ENCODE measurements at places on chromosomes 16 and 17.

DNA sequence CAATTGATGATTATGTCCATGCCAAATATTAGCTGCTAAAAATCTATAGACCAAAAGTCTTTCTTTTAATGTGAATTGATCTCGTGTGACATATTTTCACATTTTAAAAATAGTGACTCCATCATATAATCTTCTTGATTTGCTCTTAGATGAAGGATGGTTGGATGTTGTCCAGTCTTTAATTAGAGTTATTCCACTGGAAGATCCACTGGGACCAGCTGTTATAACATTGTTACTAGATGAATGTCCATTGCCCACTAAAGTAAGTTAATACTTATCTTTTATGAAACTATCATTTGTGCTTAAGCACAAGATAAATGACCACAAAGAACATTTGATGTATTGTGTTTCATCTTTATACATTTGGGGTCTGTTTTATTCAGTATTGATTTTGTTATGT lies 22.8 kb downstream of the RSPRY1 start:
- H3K36me3 ChIP-seq: peaks cover 34% of the 10 kb centered on the region
- no peaks in the 10 kb centered on the region for H3K27me3 ChIP-seq
- no peak overlapping the region for H3K27ac ChIP-seq
- peaks cover 3% of the 10 kb centered on the region for H3K4me1 ChIP-seq
- H3K4me3 ChIP-seq: no peak overlapping the region

- H3K27me3 ChIP-seq: no peaks in the 10 kb centered on the region
- no peak for DNase-seq
- no peak overlapping the region for H3K4me3 ChIP-seq
- no peak overlapping the region for H3K27ac ChIP-seq
Measured at GRCh38 chr17:44417553-44417952, 28.1 kb upstream of the ITGA2B start.

- no peaks in the 10 kb centered on the region for H3K36me3 ChIP-seq
- H3K4me1 ChIP-seq: no peaks in the 10 kb centered on the region
- DNase-seq: no peak
- no peak overlapping the region for H3K4me3 ChIP-seq
- H3K27me3 ChIP-seq: peaks cover 53% of the 10 kb centered on the region
Measured at GRCh38 chr17:5715478-5715877, 131.2 kb upstream of the NLRP1 start.

DNA sequence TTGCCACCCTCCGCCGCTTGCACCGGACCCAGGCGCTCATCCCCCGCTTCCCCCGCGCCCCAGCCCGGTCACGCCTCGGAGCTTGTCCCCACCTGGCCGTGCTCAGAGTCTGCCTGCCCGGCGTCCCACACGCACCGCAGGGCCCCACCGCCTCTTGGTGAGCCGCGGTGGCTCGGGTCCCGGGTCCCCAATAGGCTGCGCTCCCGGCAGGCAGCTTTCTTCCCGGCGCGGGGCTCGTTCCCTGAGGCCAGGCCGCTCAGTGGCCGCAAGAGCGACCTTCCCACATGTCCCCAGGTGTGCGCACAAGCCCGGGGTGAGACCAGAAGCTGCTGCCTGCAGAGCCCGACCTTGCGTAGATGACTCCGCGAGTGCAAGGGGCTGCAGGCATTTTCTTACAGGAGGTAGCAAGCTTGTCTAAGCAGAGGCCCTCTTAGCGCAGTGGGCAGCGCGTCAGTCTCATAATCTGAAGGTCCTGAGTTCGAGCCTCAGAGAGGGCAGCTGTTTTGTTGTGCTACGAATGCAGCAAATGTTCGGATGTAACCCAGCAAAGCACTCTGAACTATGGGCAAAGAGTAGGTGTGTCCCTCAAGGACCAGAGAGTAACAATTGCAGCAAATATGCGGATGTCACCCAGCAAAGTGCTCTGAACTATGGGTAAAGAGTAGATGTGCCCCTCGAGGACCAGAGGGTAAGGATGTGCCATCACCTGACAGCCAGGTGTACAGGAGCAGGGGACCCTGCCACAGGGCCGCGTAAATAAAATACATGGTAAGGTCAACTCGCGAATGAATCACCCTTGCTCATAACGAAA lies 15.6 kb downstream of the TLE7 start:
- H3K4me1 ChIP-seq: peaks cover 25% of the 10 kb centered on the region
- H3K36me3 ChIP-seq: peaks cover 2% of the 10 kb centered on the region
- peaks cover 38% of the 10 kb centered on the region for H3K27me3 ChIP-seq
- H3K4me3 ChIP-seq: peak overlapping the region; percentile 55

GRCh38 chr16:23406024-23406423 lies 47.0 kb downstream of the COG7 start:
- H3K4me1 ChIP-seq: no peaks in the 10 kb centered on the region
- no peaks in the 10 kb centered on the region for H3K27me3 ChIP-seq
- H3K36me3 ChIP-seq: peaks cover 22% of the 10 kb centered on the region
- DNase-seq: no peak
- no peak overlapping the region for H3K4me3 ChIP-seq

- peaks cover 65% of the 10 kb centered on the region for H3K36me3 ChIP-seq
- no peaks in the 10 kb centered on the region for H3K27me3 ChIP-seq
- no peak for DNase-seq
- H3K4me3 ChIP-seq: no peak overlapping the region
- H3K27ac ChIP-seq: peak overlapping the region; percentile 34
Measured at GRCh38 chr17:18246880-18247612, 11.5 kb downstream of the FLII start.

GRCh38 chr17:13909901-13910519 lies 159.3 kb upstream of the COX10 start:
- no peaks in the 10 kb centered on the region for H3K4me1 ChIP-seq
- H3K36me3 ChIP-seq: peaks cover 8% of the 10 kb centered on the region
- DNase-seq: no peak
- no peak overlapping the region for H3K4me3 ChIP-seq
- no peaks in the 10 kb centered on the region for H3K27me3 ChIP-seq

DNA sequence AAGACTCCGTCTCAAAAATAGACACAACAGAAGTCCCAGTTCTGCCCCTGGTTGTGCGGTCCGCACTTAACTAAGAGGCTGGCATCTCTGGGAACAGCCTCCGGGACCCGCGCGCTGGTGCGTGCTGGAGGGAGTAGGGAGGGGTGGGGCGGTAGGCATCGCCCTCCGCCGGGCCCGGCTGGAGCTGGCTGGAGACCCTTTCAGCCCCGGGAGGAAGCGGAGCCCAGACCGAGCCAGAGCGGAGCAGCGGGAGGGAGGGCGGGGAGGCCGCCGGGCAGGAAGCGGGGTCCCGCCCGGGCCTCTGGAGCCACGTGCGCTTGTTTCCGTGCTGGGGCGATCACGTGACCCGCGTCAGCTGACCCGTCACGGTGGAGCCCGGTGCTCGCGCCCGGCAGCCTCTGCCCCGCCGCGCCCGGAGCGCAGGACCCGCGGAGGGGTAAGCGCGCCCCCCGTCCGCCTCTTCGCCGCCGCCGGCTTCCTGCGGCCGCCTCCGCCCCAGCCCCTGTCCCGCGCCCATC lies at the start of gene WDR81:
WDR81 (plus strand) TSS at position 354 of the 518 bp plus-strand sequence. CDS start 256 bp downstream, outside the sequence.
- H3K36me3 ChIP-seq: no peaks in the 10 kb centered on the region
- DNase-seq: peak; percentile 82
- H3K27me3 ChIP-seq: no peaks in the 10 kb centered on the region

- peak overlapping the region; percentile 97 for H3K27ac ChIP-seq
- H3K36me3 ChIP-seq: peaks cover 12% of the 10 kb centered on the region
- DNase-seq: no peak
- H3K27me3 ChIP-seq: no peaks in the 10 kb centered on the region
Measured at GRCh38 chr17:58339755-58340404, 11.3 kb upstream of the TSPOAP1 start.

GRCh38 chr16:22210285-22210684 lies 4.2 kb downstream of the EEF2K start:
- no peak overlapping the region for H3K27ac ChIP-seq
- DNase-seq: no peak
- peaks cover 15% of the 10 kb centered on the region for H3K4me1 ChIP-seq
- no peak overlapping the region for H3K4me3 ChIP-seq

DNA sequence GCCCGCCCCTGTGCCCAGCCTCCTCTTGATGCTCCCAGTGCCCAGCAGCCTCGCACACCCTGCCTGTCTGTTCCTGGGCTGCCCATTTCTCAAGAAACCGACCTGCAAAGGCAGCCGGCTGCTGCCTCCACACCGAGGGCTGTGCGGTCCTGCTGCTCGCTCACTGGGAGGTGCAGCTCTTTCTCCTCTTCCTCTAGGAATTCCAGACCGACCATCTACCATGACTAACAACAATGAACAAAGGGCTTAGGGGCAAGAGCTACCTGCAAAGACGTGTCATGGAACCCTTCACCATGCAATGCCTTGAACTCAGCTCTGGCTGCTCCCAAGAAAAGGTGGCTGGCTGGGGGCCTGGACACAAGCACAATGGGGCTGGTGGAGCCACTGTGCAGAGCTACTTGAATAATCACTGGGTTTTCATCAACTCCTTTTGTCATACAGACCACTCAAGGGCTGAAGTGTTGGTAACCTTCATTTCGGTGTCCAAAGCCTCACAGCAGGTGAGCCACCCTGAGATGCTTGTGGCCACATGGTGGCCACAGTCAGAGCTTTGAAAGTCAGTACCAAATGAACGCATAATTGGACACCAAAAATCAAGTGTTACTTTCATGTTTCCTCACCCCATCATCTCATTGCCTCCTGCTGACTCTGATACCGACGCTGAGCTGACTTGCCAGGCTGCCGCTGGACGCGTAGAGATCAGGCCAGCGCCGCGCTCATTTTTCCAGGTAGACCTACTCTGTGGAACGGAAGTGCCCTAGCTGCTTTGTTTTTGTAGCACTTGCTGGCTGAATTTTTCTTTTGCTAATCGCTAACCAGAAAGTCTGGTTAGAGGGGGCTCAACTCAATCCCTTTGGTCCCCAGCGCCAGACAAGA lies 19.8 kb downstream of the CYB561 start:
- no peak overlapping the region for H3K4me3 ChIP-seq
- H3K27me3 ChIP-seq: no peaks in the 10 kb centered on the region
- no peak overlapping the region for H3K27ac ChIP-seq
- H3K36me3 ChIP-seq: peaks cover 3% of the 10 kb centered on the region
- peaks cover 33% of the 10 kb centered on the region for H3K4me1 ChIP-seq

GRCh38 chr17:70622368-70623260 lies 453.3 kb downstream of the KCNJ2 start:
- H3K4me3 ChIP-seq: peak overlapping the region; percentile 26
- no peak overlapping the region for H3K27ac ChIP-seq
- DNase-seq: no peak
- no peaks in the 10 kb centered on the region for H3K36me3 ChIP-seq
- H3K27me3 ChIP-seq: no peaks in the 10 kb centered on the region

- peaks cover 78% of the 10 kb centered on the region for H3K4me1 ChIP-seq
- H3K4me3 ChIP-seq: no peak overlapping the region
- no peaks in the 10 kb centered on the region for H3K27me3 ChIP-seq
- peak overlapping the region; percentile 37 for H3K27ac ChIP-seq
Measured at GRCh38 chr17:59378675-59379074, 47.2 kb downstream of the YPEL2 start.

GRCh38 chr17:66542129-66542966 lies 239.9 kb downstream of the PRKCA start:
- H3K4me3 ChIP-seq: peak overlapping the region; percentile 50
- H3K36me3 ChIP-seq: no peaks in the 10 kb centered on the region
- DNase-seq: no peak
- H3K4me1 ChIP-seq: peaks cover 30% of the 10 kb centered on the region
- H3K27ac ChIP-seq: peak overlapping the region; percentile 18

DNA sequence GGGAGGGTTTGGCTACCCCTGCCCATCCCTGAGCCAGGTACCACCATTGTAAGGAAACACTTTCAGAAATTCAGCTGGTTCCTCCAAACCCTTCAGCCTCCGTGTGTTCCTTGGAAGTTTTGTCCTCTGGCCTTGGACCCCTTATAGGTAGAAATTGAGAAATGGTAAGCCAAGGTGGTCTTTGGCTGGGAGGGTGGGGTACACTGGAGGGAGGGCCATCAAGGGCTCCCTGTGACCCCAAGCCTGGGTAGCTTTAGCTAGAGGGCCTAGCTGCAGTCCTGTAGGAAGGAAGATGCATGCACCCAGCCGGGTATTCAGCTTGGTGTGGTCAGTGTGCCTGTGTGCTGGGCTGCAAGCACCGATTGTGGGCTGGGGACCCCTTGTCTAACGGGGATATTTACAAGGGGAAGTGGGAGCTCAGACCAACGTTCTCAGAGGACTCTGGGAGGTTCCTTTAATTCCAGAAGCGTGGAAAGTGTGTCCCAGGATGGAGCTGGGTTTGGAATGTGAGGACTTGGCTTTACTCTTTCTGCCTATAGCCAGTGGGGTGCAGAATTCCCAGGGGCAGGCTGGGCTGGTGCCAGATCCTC lies 6.8 kb downstream of the NAT9 start:
- no peak for DNase-seq
- peaks cover 77% of the 10 kb centered on the region for H3K36me3 ChIP-seq

DNA sequence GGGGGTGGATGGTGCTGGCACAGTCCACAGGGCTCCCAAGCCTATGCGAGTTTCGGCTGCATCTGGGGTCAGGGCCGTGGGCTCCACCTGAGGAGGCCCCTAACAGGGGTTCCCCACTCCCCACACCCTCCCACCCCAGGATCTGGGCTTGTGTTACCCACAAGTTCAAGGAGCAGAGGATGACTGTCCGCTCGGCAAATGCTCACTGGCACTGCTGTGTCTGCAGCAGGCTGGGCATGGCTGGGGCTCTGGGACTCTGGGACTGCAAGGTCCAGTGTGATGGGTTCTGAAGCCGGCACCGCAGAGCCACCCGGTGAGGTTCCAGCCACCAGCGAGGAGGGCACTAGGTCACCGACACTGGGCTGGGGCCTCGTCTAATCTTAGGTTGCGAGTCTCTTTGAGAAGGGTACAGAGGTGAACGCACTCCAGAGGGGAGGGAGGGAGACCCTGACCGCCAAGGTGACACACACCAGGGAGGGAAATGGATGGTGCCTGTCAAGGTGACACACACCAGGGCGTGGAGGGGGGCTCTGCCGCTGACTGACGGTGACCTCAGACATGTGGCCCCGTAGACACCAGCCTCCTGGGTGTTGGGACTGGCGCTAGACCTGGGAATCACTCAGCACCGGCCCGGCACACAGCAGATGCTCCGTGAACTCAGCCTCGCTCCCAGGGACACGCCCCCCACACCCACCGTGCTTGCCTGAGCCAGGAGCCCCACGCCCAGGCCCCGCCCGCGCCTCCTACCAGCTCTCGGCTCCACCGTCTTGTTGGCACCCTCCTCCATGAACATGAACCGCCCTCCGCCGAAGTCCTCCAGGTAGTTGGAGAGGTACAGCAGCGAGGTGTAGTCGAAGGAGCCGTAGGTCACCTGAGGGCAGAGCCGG lies 20.5 kb upstream of the HEXD start:
- H3K4me1 ChIP-seq: peaks cover 10% of the 10 kb centered on the region
- no peaks in the 10 kb centered on the region for H3K36me3 ChIP-seq
- H3K4me3 ChIP-seq: no peak overlapping the region
- DNase-seq: no peak
- no peak overlapping the region for H3K27ac ChIP-seq
- H3K27me3 ChIP-seq: no peaks in the 10 kb centered on the region

DNA sequence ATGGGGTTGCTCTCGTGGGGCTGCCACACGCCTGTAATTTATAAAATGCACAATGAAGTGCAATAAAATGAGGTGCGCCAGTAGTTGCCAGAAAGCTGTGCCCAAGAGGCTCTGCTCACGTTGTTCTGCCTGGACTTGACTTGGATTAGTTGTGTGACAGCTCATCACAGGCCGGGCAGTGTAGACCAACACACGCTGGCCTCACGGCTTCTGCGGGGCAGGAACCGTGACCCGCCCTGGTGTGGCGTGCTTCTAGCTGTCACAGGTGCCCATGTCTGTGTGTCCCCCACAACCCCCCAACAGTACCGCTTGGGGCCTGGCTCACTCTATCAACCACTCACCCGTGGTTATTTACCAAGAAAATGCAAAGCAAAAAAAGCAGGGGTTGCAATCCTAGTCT lies 112.2 kb upstream of the ZNF750 start:
- no peak overlapping the region for H3K27ac ChIP-seq
- H3K27me3 ChIP-seq: no peaks in the 10 kb centered on the region
- H3K4me3 ChIP-seq: no peak overlapping the region
- H3K4me1 ChIP-seq: peaks cover 5% of the 10 kb centered on the region

GRCh38 chr17:40485851-40486521 lies 15.4 kb downstream of the TNS4 start:
- no peaks in the 10 kb centered on the region for H3K27me3 ChIP-seq
- no peaks in the 10 kb centered on the region for H3K36me3 ChIP-seq
- H3K4me1 ChIP-seq: peaks cover 26% of the 10 kb centered on the region
- no peak overlapping the region for H3K4me3 ChIP-seq
- H3K27ac ChIP-seq: peak overlapping the region; percentile 3

All from naive thymus-derived CD8-positive, alpha-beta T cell (primary cell).